Umbilical cord (tissue), 2 donors: ENCODE measurements at places on chromosomes 5 and 9.

- DNase-seq, result no peak
Measured at GRCh38 chr5:149288436-149288835, 16.8 kb downstream of the AFAP1L1 start.

GRCh38 chr5:143662020-143662419, 149.9 kb upstream of the HMHB1 start:
- no peak for DNase-seq

DNA sequence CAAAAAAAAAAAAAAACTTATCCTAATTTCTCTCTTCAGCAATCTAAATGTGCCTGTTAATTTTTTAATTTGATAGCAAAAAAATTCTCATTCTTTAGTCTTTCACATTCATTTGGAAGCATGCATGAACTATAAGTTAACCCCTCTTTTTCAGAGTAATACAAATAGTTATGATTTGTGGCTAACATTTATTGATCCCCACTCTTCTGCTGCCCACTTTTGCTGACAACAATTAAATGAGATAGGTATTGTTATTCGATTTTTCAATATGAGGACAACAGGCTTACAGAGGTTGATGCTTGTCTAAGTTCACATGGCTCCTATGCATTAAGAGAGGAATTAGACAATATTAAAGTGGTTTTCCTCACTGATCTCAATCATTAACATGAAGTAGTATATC, 2.9 kb upstream of the NR3C1 start:
- DNase-seq, result no peak

DNA sequence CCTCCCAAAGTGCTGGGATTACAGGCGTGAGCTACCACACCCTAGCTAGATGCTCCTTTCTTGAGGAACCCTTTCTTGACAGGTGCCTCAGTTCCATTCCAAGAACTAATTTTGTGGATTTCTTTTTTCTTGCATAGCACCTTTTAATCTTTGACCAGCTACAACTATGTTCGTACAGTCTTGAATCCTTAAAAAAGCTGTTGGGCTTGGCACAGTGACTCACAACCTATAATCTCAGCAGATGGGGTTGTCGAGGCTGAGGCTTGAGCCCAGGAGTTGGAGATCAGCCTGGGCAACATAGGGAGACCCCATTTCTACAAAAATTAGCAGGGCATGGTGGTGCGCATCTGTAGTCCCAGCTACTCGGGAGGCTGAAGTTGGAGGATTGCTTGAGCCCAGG, 1.3 kb upstream of the ZER1 start:
- DNase-seq, result no peak

DNA sequence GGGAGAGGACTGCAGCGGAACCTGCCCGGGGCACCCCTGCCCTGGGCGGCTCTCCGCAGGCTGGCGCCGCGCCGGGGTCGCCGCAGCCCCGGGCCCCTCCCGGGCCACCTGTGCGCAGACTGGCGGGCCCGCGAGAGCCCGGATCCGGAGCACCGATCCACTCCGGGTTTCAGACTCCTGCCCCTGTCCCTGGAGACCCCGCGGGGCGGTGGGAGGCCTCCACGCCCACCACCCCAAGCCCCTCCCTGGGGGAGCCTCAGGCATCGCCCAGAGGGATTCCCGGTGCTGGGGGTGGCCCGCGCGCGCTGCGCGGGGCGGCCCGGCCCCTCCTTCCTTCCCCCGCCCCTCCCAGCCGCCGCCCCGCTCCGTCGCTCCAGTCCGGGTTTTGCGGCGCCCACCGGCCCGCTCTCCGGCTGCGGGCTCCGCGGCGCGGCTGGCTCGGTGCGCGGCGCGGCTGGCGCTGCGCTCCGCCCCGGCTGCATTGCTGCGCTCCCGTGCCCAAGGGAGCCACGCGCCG, at the start of gene UNC5A:
Gene UNC5A, plus strand, starts transcription at position 479 of the 517 bp plus-strand sequence. CDS start 192 bp downstream, outside the sequence.
- no peak for DNase-seq
